Nephron progenitor cell (in vitro differentiated cells): ENCODE measurements at places on chromosomes 2 and 18.
A peak's percentile ranks its signal among the peaks of the same experiment; 100 is the strongest.

GRCh38 chr2:12416600-12416999 is 300.1 kb upstream of the TRIB2 start:
- no peak for DNase-seq

- DNase-seq = no peak
Observed at GRCh38 chr18:54942144-54942543, 17.1 kb downstream of the CCDC68 start.

- DNase-seq = peak; percentile 58
Observed at GRCh38 chr18:12656938-12657683, 796 bp downstream of the SPIRE1 start.

DNA sequence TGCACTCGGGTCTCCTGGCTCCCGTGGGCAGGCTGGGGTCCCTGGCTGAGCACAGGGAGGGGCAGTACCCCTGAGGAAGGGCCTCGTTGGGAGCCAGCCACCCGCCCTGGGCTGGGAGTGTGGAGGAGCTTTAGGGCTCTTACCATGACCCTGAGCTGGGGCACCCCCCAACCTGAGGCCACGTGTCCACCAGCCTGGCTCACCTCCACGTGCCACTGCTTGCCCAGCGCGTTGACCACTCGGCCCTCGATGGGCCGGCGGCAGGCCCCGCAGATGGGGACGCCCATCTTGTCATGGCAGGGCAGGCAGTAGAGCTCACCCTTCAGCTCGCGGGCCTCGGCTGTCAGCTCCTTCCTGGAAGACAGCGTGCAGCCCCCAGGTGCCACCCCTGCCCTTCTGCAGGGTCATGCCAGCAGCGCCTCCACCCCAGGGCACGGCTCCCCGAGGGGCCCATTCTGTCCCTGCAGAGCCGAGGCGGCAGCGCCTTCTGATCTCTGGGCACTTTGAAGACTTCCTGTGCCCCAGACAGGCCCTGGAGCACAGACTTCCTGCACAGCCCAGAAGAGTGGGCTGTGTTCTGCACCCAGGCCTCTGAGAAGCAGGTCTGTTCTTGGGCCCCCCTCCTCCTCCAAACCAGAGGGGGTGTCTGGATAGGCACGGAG is 4.0 kb upstream of the GPR17 start:
- no peak for DNase-seq

GRCh38 chr2:151852260-151853069 is 24.2 kb upstream of the ARL5A start:
- DNase-seq = no peak

GRCh38 chr2:150571121-150571520 is 83.7 kb upstream of the RND3 start:
- DNase-seq = no peak

DNA sequence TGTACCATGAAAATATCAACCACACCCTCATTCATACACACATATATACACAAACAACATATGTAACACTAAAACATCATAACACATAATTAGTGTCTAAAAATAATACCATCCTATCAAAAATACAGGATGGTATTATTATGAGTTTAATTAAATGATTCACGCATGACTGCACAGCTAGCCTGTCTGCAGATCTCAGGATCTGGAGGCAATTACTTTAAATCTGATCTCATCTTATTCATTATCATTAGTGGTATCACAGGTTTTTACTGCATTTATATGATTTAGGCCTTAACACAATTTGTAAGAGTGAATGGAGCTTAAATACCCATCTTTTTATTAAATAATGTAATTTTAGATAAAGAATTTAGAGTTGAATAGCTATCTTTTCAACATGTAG is 443.4 kb upstream of the LINC00305 start:
- no peak for DNase-seq
